Activated gamma-delta T cell treated with Interleukin-2 at 50 U/mL for 16 hours (primary cell): ENCODE measurements at places on chromosomes 13 and 19.

- no peak for DNase-seq
Measured at GRCh38 chr13:50282016-50282415, 266.8 kb downstream of the KCNRG start.

DNA sequence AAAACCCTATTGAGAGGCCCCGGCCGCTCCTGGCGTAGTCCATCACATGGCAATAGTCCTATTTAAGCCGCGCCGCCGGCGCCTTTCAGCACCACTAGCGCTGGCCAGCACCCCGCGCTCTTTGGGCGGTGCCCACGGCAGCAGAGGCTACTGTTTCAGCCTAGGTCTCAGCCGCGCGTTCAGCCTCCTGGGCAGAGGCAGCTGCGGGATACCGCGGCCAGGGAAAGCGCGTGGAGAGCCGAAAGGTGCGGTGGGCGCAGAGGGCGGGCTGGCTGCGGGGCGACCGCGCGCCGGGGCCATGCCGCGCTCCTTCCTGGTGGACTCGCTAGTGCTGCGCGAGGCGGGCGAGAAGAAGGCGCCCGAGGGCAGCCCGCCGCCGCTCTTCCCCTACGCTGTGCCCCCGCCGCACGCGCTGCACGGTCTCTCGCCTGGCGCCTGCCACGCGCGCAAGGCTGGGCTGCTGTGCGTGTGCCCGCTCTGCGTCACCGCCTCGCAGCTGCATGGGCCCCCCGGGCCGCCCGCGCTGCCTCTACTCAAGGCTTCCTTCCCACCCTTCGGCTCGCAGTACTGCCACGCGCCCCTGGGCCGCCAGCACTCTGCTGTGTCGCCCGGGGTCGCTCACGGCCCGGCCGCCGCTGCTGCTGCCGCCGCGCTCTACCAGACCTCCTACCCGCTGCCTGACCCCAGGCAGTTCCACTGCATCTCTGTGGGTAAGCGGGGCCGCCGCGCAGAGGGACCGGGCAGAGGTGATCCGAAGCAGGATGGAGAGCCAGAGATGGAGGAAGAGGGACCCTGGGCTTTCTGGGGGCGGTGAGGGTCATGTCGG is at the start of gene GSX1:
Gene GSX1, plus strand, starts transcription at position 91 of the 826 bp plus-strand sequence. Its CDS starts 208 bp downstream, at position 299.
- peak; percentile 16 for DNase-seq

DNA sequence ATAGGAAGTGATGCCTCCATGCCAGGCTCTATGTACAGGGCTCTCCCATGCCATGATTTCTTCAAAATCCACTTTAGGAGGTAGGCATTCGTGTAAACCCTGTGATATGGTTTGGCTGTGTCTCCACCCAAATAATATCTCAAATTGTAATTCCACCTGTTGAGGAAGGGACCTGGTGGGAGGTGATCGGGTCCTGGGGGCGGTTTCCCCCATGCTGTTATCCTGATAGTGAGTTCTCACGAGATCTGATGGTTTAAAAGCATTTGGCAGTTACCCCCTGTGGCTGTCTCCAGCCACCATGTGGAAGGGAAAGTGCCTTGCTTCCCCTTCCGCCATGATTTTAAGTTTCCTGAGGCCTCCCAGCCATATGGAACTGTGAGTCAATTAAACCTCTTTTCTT is 8.1 kb downstream of the SARS2 start:
- no peak for DNase-seq

DNA sequence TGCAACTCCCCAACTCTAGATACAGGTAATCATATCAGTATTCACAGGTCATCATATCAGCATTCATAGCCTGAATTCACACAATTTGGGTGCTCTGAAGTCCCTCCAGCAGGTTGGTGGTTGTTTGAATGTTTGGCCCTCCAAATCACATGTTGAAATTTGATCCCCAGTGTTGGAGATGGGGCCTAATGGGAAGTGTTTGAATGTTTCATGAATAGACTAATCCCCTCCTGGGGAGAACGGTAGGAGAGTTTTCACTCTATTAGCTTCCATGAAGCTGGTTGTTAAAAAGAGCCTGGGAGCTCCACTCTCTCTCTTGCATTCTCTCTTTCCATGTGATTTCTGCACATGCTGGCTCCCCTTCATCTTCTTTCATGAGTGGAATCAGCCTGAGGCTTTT is 288.6 kb upstream of the PCDH9 start:
- DNase-seq = no peak

GRCh38 chr19:9178901-9179300 is at the start of gene OR7D2:
OR7D2 (plus strand) TSS chr19:9178979; CDS start chr19:9185782, 6,803 bp downstream.
- DNase-seq = no peak

DNA sequence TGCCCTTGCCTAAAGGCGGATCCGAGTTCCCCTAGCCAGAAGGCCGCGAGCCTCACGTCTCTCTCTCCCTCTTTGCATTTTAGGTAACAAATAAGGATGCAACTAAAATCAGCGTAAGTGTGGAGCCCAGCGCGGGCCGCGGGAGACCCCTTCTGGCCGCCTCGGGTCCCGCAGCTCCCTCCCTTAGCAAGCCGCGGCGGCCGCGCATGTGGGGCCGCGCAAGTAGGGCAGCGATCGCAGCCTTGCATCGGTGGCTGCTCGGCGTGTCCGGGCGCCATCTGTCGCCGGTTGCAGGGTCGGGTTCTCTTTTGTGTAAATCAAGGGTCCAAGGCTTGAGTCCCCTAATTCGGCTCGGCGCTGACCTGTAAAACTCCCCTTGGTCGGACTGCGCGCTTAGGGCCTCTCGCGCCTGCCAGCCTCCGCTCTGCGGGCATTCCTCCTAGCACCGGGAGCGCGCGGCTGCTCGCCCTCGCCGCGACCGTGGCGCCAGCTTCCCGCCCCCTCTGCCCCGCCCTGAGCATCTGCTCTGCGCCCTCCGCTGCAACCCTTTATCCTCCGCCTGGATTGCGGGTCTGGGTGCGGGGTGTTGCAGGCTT is 2.7 kb downstream of the VSTM2B start:
- DNase-seq = peak; percentile 32

DNA sequence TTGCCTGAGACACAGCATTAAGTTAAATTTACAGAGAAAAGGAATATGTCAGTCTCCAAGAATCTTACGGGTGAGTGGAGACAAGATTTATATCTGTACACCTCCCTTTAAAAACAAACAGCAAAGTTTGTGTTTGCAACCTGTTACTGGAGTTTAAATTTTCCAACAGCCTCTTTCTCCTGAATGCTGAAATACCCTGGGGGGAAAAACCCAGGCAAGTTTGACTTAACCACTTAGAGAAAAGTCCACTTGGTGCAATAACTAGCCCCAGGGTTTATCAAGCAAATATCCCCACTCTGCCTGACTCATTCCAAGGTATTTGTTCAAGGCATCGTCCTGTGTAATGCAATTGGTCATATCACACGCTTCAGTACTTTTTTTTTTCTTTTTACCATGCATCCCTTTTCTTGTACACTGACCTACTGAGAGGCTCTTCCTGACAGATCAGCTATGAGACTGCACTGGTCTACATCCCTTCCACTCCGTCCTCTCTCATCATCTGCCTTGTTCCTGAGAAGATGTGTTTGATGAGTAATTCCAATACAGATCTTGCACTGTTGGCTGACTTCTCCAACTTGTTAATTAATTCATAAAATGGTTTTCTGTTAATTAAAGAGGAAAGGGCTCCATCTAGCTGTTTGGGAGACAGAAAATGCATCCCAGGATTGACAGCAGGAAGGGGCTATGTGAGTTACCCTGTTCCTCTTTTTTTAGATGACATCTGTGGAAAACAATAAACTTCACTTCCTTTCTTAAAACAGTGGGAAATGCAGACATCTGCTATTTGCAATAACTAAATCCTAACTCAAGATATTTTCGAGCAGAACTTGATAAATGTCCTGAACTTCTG is 212.5 kb upstream of the IRS2 start:
- DNase-seq = no peak

- DNase-seq = no peak
Measured at GRCh38 chr19:53810891-53811290, 13.2 kb downstream of the NLRP12 start.

DNA sequence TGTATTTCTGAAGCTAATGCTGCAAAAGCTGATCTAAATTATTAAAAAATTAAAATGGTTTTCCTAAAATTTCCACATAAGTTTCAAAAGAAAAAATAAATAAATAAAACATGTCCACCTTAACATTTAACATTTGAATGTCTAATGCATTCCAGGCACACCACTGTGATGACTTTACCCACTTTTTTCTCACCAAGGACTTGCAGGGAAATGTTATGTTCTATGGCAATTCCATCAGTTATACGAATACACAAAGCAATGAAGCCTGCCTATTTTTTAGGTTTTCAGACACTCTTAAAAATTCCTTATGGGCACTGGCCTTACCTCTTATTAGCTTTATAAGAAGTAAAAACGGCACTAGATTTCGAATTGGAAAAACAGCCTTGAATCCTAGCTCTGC is 10.2 kb downstream of the TSC22D1 start:
- DNase-seq = no peak

DNA sequence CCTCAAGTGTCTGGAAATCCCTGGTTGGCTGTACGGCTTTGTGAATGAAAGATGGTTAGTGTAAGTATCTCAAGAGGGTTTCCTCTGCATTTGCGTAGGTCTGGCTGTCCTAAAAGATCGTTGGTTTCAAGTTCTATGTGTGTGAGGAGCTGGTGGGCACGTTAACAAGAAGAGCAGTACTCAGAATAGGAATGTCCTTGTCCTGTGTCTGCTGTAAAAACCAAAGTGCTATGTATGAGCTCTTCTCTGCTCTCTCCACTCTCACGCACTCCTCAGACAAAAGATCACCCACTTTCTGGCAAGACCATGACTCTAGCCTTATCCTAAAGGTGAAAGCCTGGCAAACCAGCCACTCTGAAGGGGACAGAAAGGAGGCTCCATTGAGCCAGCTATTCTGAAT is 39.1 kb downstream of the USP12 start:
- DNase-seq = no peak

DNA sequence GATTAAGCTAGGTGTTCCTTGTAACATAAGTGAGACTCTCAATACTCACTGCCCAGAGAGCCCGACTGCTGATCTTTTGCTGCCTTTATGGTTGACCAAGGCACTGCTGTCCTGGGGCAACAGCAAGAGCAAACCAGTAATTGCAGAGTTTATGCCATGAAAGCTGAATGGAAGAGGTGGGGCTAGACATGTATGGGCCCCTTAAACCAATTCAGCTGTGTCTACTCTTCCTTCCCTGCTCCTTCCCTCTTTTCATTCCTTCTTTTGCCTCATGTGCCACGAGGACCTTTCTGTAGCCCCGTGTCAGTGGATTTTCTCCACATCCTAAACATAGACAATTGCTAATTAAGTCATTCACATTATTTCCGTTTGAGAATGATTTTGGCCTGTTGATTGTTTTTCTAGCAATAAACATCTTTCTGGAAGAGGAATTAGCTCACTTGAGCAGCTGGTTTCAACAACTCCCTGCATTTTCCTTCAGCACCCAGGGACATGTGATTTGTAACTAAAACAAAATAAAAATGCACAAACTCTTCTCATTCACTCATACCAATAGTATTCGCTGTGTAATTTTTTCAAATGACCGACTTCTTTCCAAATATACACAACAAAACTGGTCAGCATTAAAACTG is 40.5 kb downstream of the RAP2A start:
- no peak for DNase-seq

DNA sequence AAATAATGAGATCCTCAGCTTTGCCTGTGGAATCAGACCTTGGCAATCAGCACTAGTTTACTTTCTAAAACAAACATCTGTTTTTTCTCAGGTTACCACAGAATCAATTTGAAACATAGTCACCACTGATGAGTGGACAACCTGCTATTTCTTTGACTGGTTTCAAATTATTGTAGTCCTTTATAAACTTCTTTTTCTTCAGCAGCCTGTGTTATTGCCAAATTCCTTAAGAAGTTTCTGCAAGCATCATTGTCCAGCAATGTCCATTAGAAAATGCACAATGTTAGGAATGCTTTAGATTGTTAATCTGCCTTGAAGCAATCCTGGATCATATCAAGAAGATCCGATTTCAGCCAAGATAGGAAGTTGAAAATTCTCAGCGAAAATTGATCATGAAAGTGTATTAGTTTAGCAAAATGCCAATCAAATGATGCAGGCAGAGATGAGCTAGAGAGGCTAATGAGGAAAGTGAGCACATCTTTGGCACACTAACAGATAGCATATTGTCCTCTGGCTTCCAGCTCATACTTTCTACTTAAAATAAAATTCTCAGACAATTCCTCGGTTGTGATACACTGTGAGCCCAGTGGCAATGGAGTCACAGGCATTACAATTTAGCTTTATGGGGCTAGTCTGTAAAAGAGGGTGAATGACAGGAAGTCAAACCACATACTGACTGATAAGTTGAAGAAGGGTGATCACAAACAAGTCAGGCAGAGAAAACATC is 270.6 kb downstream of the SLITRK6 start:
- DNase-seq = no peak
